ENCODE measurements at places on chromosomes 11 and 22.

- peak; percentile 67 for DNase-seq
Observed at GRCh38 chr22:20130731-20131596, 640 bp upstream of the ZDHHC8 start.

- DNase-seq, result no peak
Observed at GRCh38 chr11:103714246-103714645, 322.2 kb upstream of the DDI1 start.

- DNase-seq, result no peak
Observed at GRCh38 chr22:21074102-21074715, 28.5 kb downstream of the LRRC74B start.

DNA sequence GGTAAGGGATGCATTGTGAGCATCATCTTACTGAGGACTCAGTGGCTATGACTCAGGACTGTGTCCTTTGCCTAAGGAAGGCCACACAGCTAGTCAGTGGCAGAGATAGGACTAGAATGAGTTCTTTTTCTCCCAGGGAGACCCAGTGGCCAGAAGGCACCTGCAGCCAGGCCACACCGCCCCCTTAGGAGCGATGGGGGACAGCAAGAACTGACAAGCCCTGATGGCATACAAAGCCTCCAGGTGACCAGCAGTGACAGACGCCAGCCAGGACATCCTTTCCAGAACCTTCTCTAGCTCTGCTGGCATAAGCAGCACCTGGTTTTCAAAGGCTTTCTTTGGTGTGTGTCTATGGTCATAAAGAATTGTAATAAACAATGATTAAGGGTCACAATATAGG lies 240.1 kb downstream of the ST3GAL4 start:
- no peak for DNase-seq

- no peak for DNase-seq
Observed at GRCh38 chr22:44328762-44329161, 16.0 kb upstream of the SHISAL1 start.

- no peak for DNase-seq
Observed at GRCh38 chr11:112771851-112772250, 189.4 kb upstream of the NCAM1 start.

DNA sequence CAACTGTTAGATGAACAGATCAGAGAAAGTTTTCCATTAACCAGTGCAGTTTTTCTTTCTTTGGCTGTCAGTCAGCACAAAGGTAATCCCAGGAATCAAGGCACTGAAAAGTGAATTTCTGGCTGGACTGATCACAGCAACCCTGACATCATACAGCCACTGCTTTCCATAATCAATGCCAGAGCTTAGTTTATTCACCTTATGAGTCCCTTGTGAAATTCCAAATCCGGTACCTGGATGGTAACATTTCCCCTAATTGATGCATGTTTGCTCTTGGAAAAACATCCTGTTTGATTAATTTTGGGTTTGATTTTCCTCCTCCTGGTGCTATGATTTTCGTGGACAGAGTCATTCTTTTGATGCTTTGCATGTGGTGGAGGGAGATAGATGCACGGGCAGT lies 319.8 kb downstream of the INSC start:
- no peak for DNase-seq

GRCh38 chr11:12666915-12667314 lies 7.3 kb upstream of the TEAD1 start:
- DNase-seq, result no peak

DNA sequence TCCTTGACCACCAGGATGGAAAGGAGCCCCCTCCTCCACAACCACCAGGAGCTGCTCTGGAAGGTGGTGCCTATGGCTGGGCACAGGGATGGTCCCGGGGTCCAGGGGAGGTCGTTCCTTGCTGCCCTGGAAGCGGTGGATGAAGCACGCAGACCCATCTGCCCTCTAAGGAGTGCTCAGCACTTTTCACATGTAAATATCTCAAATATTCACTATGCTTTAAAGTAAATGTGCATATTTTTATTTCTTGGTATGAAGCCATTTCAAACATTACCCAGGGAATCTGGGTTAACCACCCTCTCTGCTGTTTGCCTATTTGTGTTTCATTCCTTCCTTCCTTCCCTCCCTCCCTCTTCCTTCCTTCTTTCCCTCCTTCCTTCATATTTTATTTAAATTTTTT lies 21.7 kb downstream of the SPATA19 start:
- no peak for DNase-seq

DNA sequence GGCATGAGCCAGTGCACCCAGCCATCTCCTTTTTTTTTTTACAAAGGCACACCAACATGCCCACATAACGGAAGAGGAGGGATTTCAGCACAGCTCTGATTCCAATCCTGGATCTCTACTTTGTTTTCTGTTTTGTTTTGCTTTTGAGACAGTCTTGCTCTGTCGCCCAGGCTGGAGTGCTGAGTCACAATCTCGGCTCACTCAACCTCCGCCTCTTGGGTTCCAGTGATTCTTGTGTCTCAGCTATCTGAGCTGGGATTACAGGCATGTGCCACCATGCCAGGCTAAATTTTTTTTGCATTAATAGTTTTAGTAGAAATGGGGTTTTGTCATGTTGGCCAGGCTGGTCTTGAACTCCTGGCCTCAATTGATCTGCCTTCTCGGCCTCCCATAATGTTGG lies 28.1 kb downstream of the VSTM5 start:
- DNase-seq, result no peak

DNA sequence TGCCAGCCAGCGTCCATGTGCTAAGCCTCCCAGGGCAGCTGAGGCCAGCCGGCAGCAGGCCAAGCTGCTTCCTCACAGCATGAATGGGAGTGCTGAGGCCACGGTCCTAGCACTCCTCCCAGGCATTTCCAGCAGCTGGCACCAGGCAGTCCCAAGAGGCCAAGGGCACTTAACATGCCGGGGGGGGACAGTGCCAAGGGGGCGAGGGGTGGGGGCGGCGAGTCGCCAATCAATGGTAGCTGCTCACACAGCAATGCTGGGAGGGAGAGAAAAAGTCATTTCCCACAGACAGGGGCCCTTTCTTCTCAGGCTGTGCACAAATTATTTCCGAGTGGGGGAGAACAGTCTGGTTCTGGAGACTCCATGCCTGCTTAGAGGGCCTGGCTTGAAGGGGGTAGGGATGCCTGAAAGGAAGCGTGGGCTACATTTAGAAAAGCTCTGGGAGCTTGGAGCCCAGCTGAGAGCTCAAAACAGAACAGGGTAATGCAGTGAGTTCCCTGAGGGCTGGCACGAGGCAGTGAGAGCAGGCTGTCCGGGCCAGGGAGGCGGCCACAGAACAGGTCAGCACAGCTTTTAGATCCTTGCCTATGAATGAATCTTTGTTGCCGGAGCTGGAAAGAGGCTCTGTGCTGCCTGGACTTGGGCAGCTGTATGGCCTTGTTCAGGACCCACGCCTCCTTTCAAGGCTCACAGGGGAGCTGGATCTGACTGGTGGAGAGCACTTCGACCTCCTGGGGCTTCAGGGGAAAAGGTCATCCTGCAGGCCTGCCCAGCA lies 14.4 kb upstream of the TBC1D10A start:
- DNase-seq, result no peak

DNA sequence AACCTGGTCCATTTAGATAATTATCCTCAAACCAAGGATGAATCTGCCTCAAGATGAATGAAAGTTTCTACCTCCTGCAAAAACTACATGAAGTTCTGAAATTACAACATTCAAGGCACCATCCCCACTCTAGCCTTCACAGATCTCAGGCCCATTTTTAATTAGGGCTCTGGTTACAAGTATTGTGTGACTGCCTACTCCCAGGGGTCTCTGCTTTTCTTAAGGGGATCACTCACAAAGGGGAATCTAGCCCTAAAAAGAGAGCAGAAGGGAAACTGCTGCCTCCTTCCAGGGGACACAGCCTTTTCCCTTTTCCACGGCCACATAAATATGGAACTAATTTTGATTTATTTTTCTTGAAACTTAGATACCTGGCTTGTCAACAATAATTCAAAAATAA lies 17.4 kb upstream of the TMEM135 start:
- no peak for DNase-seq

DNA sequence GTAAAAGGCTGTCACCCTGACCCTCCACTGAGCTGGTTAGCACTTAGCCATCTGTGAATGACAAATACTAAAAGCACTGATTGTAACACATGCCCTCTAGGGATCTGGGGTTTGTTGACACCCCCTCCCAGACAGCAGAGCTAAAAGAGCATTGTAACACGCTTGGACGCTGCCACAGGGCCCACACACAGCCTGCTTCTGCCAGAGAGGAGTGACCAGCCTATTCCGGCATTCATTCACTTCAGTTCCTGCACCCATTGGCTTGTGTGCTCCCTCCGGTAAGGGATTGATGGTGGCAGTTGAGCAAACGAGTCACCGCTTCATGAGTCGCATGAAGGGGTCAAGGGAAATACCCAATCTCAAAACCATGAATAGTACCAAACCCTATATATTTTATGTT lies 15.8 kb downstream of the OR10D3 start:
- DNase-seq, result no peak

GRCh38 chr11:37182031-37182430 lies 584.0 kb upstream of the RAG2 start:
- DNase-seq, result no peak

DNA sequence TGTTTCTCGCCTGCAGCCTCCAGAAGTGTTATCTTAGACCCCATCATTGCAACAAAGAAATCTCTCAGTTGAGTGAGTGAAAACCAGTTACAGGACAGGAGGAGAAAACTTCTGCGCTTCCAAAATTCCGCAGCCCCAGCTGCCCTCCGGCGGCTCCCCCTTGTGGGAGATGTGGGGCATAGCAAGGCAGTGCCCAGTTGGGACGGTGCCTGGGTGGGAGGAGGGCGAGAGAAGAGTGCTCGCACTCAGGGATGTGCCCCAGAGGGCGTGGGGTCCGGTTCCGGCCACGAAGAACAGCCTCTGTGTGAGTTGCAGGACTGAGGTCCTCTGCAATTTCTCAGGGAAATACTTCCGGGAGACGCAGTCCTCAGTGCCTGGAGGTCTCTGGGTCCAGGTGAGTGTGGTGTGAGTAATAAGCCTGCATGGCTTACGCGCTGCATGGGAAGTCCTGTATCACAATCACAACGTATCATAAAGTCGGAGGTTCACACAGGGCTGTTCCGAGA lies 87.0 kb upstream of the BLID start:
- DNase-seq, result peak; percentile 40

- no peak for DNase-seq
Observed at GRCh38 chr11:55707029-55707428, 45.0 kb downstream of the OR4C6 start.

- DNase-seq, result no peak
Observed at GRCh38 chr11:96235751-96236150, 107.2 kb downstream of the MAML2 start.

DNA sequence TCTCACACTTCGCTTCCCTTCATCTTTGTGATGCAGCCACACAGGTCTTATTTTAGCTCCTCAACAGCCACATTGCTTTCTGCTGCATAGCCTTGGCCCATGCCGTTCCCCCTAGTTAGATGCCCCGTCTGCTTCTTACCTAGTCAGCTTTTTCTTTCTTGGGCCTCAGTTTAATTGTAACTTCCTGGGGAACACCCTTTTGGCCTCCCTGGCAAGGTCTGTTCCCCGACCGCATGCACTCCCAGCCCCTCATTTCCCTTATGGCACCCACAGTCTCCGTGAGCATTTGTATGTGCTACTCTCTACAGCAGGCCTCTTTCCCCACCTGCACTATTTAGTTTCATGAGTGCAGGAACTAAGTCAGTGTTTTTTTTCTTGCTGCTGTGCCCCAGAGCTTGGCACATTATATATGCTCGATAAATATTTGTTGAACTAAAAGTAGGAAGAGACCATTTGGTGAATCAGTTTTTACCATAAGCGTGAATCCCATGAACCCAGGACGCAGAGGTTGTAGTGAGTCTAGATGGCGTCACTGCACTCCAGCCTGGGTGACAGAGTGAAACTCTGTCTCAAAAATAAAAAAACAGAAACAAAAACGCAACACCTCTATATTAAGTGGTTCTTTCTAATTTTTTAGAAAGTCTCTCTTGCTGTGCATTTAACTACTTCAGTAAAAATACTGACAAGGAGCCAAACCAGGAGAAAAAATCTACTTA lies 38.5 kb downstream of the TNRC6B start:
- DNase-seq, result no peak

DNA sequence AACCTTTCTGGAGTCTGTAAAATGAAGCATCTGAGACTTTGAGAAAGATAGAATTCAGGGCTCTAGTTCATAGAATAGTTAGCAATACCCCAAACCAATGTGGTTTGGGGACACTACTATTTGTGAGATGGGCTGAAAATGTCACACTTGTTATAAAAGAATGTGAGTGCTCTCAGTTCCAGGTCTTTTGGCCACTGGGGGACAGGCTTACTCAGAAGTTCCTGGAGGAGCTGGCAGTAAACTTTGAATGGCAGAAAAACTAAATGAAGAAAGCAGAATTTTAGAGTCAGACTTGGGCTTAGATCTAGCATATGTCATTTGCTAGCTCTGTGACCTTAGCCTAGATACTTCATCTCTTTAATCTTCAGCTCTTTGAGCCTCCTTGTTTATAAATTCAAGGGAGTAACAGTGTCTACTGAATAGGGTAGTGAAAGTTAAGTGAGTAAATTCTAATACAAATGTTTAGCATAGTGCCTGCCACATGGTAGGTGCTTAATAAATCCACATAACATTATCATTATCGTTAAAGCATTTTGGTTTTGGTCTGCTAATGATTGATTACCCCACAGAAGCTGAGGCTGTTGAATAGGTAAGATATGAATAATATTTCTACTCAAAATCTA lies 3.7 kb downstream of the LYVE1 start:
- no peak for DNase-seq

DNA sequence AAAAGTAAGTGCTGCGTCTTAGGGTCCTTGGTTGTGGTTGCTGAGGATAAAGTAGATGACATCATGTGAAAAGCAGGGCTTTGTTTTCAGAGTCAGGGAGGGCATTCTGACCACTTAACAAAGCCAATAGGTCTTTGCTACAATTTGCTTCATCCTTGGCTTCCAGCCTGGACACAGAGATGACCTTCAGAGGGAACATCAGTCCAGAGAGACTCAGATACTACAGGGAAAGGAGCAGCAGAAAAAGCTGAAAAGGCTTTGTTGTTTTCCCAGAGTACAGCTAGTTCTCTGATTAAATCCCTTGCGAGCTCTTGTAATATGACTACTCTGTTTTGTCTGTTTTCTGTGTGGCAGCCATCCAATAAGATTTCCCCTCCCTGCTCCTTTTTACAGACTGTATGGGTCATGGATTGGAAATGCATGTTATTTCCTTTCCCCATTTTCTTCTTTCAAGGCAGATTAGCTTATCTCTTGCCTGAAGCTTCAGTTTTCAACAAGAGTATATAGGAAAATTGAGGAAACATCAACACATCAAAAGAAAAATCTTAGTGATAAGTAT lies 31.9 kb downstream of the ATG13 start:
- no peak for DNase-seq

DNA sequence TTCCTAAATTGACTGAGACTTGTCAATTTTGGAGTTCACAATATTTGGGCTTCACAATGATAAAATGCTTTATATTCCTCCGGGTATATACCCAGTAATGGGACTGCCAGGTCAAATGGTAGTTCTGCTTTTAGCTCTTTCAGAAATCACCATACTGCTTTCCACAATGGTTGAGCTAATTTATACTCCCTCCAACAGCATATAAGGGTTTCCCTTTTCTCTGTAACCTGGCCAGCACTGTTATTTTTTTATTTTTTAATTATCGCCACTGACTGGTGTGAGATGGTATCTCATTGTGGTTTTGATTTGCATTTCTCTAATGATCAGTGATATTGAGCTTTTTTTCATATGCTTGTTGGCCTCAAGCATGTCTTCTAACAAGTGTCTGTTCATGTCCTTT lies 21.8 kb downstream of the NARS2 start:
- DNase-seq, result no peak

- DNase-seq, result no peak
Observed at GRCh38 chr11:35242412-35243242, 103.7 kb downstream of the CD44 start.

GRCh38 chr11:74018331-74019005 lies 9.6 kb upstream of the UCP3 start:
- peak; percentile 66 for DNase-seq

GRCh38 chr22:37212174-37212906 lies at the start of gene SSTR3:
Gene SSTR3, minus strand, starts transcription at chr22:37212477. Its CDS starts 4,674 bp downstream, at chr22:37207803.
- no peak for DNase-seq
